ENCODE measurements at places on chromosomes 2 and 18. TPM values are rescaled to one million over a fixed set of nuclear protein-coding genes. Genes with fewer than 3 reads are reported as not detected.

WNT10A gene
- 0.23 TPM for polyA plus RNA-seq

CFC1 gene
- polyA plus RNA-seq: not detected

DNA sequence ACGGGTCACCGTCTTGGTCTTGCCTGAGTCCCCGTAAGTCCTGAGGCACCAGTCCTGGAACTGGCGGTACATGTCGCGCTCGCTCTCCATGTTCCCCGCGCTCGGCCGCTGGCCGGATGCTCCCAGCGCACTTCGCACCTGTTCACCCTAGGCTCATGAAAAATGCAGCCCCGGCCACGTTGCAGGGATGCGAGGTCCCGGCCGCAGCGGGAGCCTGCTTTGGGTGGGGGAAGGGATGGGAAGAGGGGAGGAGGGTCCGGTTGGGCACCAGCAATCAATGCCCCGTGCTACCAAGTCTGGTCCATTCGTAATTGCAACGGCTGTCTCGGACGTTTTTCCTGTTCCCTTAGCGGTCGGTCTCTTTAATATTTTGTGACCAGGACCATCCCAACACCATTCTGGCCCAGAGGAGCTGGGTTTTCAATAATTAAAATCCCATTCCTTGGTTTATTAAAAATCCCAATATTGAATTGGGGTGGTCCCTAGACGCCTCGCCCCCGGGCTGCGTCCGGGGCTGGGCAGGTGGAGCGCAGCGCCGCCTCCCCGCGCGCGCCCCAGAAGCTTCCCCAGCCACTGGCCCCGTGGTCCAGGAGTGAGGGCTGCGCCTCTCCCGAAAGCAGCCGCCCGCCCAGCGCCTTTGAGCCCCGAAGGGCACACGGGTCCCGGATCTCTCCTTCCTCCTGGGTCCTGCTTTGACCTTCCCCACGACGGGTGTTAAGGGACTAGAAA is 1.4 kb downstream of the NOL4 start:
- DNase-seq: no peak

SERPINB13 gene
- polyA plus RNA-seq: 0.43 TPM

- no peak for DNase-seq
Measured at GRCh38 chr2:209878701-209879100, 107.1 kb downstream of the UNC80 start.

- DNase-seq: no peak
Measured at GRCh38 chr2:138712212-138712979, 67.8 kb downstream of the NXPH2 start.

- no peak for DNase-seq
Measured at GRCh38 chr2:43190311-43191052, 35.9 kb downstream of the ZFP36L2 start.

All from hindlimb muscle (tissue), 1 donor.